ENCODE measurements at places on chromosomes 4 and X.

GRCh38 chr4:53659112-53659511, 67.8 kb upstream of the LNX1 start:
- DNase-seq = no peak
- no peaks in the 10 kb centered on the region for H3K36me3 ChIP-seq
- no peak overlapping the region for H3K4me3 ChIP-seq
- no peaks in the 10 kb centered on the region for H3K4me1 ChIP-seq
- no peak overlapping the region for H3K27ac ChIP-seq

- no peaks in the 10 kb centered on the region for H3K4me1 ChIP-seq
- DNase-seq = no peak
- no peak overlapping the region for H3K4me3 ChIP-seq
- no peaks in the 10 kb centered on the region for H3K27me3 ChIP-seq
- no peak overlapping the region for H3K27ac ChIP-seq
These were observed 37.6 kb downstream of the PF4 start for GRCh38 chr4:73944061-73944875.

- no peaks in the 10 kb centered on the region for H3K27me3 ChIP-seq
- H3K4me1 ChIP-seq = peaks cover 11% of the 10 kb centered on the region
- H3K27ac ChIP-seq = no peak overlapping the region
- peak; percentile 10 for DNase-seq
- no peaks in the 10 kb centered on the region for H3K36me3 ChIP-seq
These were observed 1.4 kb downstream of the MAMLD1 start for GRCh38 chrX:150364347-150365050.

DNA sequence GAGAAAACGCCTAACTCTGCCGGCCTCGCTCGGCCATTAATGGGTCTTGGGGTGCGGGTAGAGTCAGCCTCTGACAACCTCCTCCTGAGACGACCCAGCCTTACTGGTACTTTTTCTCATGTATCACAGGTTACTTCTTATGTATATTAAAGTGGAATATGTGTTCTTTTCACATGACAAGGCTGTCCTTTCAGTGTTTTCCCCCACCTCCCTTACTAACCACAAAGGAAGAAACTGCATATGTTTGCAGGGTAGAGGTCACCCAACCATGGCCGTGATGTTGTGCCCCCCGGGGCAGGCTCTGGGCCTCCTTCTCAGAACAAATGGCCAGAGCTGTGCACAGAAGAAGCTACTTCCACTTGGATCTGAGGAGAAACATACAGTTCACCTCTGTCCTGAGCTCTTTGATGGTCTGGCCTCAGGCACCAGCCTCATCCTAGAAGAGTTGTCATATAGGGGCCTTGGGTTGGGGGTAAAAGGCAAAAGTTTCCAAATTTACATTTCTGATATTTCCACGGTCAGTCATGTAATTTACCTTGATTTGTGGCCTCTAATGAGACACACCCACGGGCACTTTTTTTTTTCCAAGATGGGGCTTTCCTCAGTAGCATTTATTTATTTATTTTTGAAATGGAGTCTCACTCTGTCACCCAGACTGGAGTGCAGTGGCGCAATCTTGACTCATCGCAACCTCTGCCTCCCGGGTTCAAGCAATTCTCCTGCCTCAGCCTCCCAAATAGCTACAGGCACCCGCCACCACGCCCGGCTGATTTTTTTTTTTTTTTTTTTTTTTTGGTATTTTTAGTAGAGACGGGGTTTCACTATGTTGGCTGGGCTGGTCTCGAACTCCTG, 1.9 kb downstream of the SOWAHD start:
- DNase-seq = no peak
- H3K27me3 ChIP-seq = no peaks in the 10 kb centered on the region
- H3K27ac ChIP-seq = no peak overlapping the region
- no peak overlapping the region for H3K4me3 ChIP-seq
- peaks cover 33% of the 10 kb centered on the region for H3K4me1 ChIP-seq

DNA sequence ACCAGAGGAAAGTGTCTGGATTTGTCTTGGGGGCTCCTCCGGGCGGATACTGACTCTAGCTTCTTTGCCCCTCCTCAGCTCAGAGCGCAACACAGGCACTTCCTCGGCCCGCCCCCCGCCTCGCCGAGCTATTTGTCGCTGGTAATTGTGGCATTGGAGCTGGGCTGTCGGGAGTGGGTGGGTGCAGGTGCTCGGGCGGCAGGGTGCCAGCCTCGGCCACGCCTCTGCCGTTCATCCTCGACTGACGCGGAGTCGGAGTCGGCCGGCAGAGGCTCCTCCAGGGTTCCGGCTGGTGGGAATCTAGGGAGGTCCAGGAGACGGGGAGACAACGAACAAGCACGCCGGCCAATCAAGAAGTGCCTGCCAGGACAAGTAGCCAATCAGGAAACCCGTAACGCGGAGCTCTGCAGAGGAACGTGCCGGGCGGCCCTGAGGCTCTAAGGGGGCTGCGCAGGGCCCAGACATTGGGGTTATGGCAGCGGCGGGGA, 3.9 kb upstream of the SYN1 start:
- DNase-seq = peak; percentile 58
- H3K36me3 ChIP-seq = no peaks in the 10 kb centered on the region
- H3K27me3 ChIP-seq = no peaks in the 10 kb centered on the region
- H3K27ac ChIP-seq = peak overlapping the region; percentile 41

DNA sequence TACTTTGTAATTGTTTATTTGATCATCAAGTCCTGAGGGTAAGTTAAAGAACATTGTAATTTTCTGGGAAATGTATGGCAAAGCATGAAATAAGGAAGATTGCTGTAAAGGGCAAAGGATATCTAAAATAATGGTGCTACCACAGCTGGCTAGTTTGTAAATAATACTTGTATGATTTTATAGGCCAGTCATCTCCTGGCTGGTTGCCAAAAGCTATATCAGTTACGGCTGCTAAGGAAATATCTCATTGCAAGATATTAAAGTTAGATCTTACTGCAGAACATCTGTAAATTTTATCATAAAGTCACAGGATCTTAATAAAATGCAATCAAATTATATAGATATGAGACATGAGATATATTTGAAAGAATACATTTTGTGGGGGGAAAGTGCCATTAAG, 150.8 kb upstream of the CXCL13 start:
- no peaks in the 10 kb centered on the region for H3K27me3 ChIP-seq
- H3K4me3 ChIP-seq = no peak overlapping the region
- no peaks in the 10 kb centered on the region for H3K36me3 ChIP-seq

- no peak overlapping the region for H3K27ac ChIP-seq
- no peaks in the 10 kb centered on the region for H3K27me3 ChIP-seq
- H3K36me3 ChIP-seq = no peaks in the 10 kb centered on the region
- no peak overlapping the region for H3K4me3 ChIP-seq
- no peaks in the 10 kb centered on the region for H3K4me1 ChIP-seq
- DNase-seq = no peak
These were observed 209.1 kb downstream of the NAF1 start for GRCh38 chr4:162957521-162958143.

- H3K4me3 ChIP-seq = peak overlapping the region; percentile 52
- H3K27me3 ChIP-seq = peaks cover 35% of the 10 kb centered on the region
- no peak for DNase-seq
- H3K4me1 ChIP-seq = peaks cover 7% of the 10 kb centered on the region
- H3K36me3 ChIP-seq = no peaks in the 10 kb centered on the region
These were observed 2.0 kb downstream of the MSX1 start for GRCh38 chr4:4861390-4862018.

DNA sequence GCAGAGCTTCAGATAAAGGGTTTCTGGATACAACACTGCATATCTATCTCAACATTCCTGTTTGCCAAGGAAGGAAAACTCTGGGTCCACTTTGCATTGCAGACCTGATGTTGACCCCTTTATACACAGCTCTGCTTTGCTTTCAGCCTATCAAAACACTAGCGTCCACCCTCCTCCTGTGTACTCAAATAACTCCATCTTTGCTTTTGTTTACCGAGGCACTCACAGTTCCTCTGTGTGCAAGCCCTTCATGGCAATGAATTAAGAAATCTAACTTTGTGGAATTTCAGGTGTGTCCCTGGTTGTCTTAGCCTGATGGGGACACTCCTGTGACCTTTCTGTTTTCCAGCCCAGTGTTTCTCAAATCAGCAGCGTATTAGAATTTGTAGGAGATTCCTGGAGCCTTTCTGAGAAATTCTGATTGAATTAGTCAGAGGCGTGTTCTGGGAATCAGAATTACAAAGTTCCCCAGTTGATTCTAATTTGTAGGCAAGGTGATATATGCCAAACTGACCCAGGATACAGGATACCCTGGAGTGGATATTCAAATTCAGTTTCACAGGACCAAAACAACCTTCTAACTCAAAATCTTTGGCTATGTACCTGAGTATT, 68.6 kb downstream of the DTHD1 start:
- H3K4me1 ChIP-seq = no peaks in the 10 kb centered on the region
- H3K36me3 ChIP-seq = no peaks in the 10 kb centered on the region
- no peak for DNase-seq
- H3K27ac ChIP-seq = no peak overlapping the region

GRCh38 chrX:11555759-11556158, 110.0 kb downstream of the ARHGAP6 start:
- H3K4me1 ChIP-seq = no peaks in the 10 kb centered on the region
- no peak overlapping the region for H3K27ac ChIP-seq
- H3K27me3 ChIP-seq = no peaks in the 10 kb centered on the region
- H3K4me3 ChIP-seq = no peak overlapping the region

GRCh38 chr4:56870946-56871345, 36.8 kb upstream of the REST start:
- H3K4me1 ChIP-seq = peaks cover 6% of the 10 kb centered on the region
- no peaks in the 10 kb centered on the region for H3K36me3 ChIP-seq

DNA sequence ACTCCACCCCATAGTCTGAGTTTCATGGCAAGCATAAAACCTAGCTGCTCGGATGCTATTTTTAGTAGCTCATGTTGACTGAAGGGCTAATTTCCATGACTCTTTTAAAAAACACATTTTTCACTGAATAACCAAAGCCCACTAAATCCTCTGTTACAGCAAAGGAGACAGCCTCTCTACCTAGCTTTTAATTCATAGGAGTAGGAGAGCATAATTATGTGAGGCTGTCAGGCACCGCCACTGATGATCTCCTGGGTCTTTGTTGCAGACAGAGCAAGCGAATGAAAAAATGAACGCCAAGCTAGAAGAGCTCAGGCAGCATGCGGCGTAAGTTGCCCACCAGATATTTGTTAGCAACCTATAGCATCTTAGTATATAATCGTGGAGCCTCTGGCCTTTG, 53.5 kb downstream of the KIF4A start:
- no peak for DNase-seq
- no peaks in the 10 kb centered on the region for H3K36me3 ChIP-seq
- no peaks in the 10 kb centered on the region for H3K27me3 ChIP-seq
- no peaks in the 10 kb centered on the region for H3K4me1 ChIP-seq

GRCh38 chrX:79400623-79401022, 33.5 kb upstream of the ITM2A start:
- H3K36me3 ChIP-seq = no peaks in the 10 kb centered on the region
- H3K27ac ChIP-seq = no peak overlapping the region
- H3K4me1 ChIP-seq = no peaks in the 10 kb centered on the region
- H3K4me3 ChIP-seq = no peak overlapping the region
- no peaks in the 10 kb centered on the region for H3K27me3 ChIP-seq
- peak; percentile 15 for DNase-seq

DNA sequence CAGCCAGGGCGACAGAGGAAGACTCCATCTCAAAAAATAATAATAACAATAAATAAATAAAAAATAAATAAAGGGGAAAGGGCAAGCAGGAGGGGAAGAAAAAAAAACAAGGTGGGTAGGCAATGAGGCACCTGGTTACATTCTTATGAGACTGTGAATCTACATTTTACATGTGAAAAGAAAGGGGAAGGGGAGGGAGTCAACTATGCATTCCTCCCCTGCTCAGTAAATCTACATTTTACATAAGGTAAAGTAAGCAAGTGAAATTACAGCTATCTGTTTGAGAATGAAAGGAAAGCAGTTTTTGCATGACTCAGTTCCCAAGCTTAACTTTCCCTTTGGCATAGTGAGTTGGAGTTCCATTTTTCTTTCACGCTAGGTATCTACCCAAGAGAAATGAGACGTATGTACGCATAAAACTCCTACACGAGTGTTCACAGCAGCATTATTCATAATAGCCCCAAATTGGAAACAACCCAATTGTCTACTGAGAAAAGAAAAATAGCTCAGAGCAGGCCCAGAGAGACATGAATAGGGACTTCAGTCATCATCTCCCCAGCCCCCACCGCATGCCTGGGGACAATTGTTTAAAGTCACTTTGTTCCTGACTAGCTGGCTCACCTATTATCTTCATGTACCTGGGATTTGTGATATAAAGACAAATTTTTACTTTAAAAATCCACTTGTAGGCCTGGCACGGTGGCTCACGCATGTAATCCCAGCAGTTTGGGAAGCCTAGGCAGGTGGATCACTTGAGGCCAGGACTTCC, 52.4 kb downstream of the DDX3X start:
- no peaks in the 10 kb centered on the region for H3K4me1 ChIP-seq
- no peaks in the 10 kb centered on the region for H3K36me3 ChIP-seq
- no peak for DNase-seq
- H3K27ac ChIP-seq = no peak overlapping the region
- H3K27me3 ChIP-seq = no peaks in the 10 kb centered on the region
- no peak overlapping the region for H3K4me3 ChIP-seq

GRCh38 chrX:72687396-72687795, 26.7 kb downstream of the PHKA1 start:
- H3K27me3 ChIP-seq = no peaks in the 10 kb centered on the region
- no peaks in the 10 kb centered on the region for H3K36me3 ChIP-seq
- no peaks in the 10 kb centered on the region for H3K4me1 ChIP-seq
- H3K27ac ChIP-seq = no peak overlapping the region
- DNase-seq = no peak
- no peak overlapping the region for H3K4me3 ChIP-seq
